ENCODE measurements at places on chromosomes 12 and 14. TPM values are rescaled to one million over a fixed set of nuclear protein-coding genes. Genes with fewer than 3 reads are reported as not detected.

KRT82 gene
- total RNA-seq = not detected

ADCY4 gene
- 2.3 TPM for total RNA-seq

CLBA1 gene
- total RNA-seq = 1.4 TPM

LRRC43 gene
- 1.6 TPM for total RNA-seq

OAS2 gene
- total RNA-seq = 86.4 TPM

LGR5 gene
- total RNA-seq = not detected

LRP1-AS gene
- total RNA-seq = not detected

OR6C68 gene
- total RNA-seq = not detected

OR10P1 gene
- total RNA-seq = not detected

IFI27L1 gene
- total RNA-seq = 27.7 TPM

CLEC14A gene
- total RNA-seq = not detected

MYF6 gene
- not detected for total RNA-seq

CHGA gene
- not detected for total RNA-seq

BTBD7 gene
- 17.9 TPM for total RNA-seq

RASSF9 gene
- not detected for total RNA-seq

RIMBP2 gene
- total RNA-seq = not detected

PDZRN4 gene
- not detected for total RNA-seq

ALX1 gene
- not detected for total RNA-seq

All from activated T-helper 2 cell treated with anti-CD3 and anti-CD28 coated beads, Interferon-gamma antibody, Interleukin-2, Interleukin-4, amounts not matched to agents 10 μg/mL and 5 μg/mL and 100 μg/mL, durations not matched to agents 14 hours and 24 hours and 36 hours (primary cell).